Parietal lobe (tissue), 2 donors: ENCODE measurements at places on chromosomes 12 and 14. TPM values are rescaled to one million over a fixed set of nuclear protein-coding genes. Genes with fewer than 3 reads are reported as not detected.

Gene CCDC88C
- 45.7 TPM for total RNA-seq

Gene SAMD15
- 10.0 TPM for total RNA-seq

Gene PTPRQ
- total RNA-seq = 1.6 TPM

Gene PIWIL1
- total RNA-seq = not detected

Gene RAB15
- 46.6 TPM for total RNA-seq

Gene TPPP2
- not detected for total RNA-seq
